ENCODE measurements at places on chromosomes 4 and X.

DNA sequence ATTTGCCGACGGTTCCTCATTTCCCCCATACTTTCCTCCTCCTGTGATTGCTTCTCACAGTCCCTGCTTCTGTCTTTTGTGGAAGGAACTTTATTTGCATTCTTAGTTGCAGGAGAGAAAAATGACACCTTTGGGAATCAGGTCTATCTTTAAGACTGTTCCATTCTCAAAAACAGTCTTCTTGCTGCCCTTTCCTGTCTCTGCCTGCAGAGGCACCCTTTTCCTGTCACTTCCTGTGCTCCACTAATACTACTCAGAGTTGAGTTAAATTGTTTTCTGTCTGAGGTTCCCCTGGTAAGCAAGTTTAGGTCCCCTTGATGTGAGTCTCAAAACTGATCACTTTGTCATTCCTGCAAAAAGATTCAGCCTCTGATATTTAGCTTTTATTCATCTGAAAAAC lies 208.8 kb upstream of the CLNK start:
- DNase-seq = no peak

DNA sequence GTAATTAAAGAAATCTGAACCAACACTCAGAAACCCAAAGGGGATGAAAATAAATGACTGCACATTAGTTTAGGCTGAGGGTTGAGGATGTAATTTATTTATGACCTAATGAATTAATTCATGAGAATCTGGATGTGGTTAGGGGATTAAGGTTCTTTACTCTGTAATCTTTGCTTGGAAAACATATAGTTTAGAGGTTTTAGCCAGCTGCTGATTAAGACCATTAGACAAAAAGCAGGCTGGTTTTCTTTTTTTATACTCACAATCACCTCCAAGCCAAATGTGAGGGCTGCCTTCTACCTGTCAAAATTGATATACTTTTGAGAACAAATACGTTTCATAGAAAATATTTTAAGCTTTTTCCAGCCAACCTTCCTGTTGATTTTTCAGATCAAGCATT lies 2705.8 kb downstream of the PCDH7 start:
- DNase-seq = no peak

GRCh38 chr4:32243926-32244325 lies 1523.8 kb downstream of the PCDH7 start:
- no peak for DNase-seq

DNA sequence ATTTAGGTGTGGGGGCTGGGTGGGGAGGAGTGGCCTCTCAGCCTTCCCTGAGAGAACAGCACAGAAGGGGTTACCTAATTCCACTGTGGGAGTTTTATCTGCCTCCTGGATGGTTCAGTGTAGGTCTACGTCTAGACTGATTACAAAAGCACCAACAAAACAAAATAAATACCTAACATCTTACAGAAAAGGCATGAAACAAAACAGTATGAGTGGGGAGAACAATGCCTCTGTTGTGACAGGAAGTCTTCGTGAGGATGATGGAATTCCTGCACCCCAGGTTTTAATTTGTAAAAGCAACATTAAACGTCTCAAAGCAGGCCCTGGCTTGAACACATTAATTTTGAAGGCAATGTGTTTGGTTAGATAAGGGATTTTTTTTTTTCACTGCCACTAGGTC lies 112.1 kb upstream of the GPC4 start:
- no peak for DNase-seq

DNA sequence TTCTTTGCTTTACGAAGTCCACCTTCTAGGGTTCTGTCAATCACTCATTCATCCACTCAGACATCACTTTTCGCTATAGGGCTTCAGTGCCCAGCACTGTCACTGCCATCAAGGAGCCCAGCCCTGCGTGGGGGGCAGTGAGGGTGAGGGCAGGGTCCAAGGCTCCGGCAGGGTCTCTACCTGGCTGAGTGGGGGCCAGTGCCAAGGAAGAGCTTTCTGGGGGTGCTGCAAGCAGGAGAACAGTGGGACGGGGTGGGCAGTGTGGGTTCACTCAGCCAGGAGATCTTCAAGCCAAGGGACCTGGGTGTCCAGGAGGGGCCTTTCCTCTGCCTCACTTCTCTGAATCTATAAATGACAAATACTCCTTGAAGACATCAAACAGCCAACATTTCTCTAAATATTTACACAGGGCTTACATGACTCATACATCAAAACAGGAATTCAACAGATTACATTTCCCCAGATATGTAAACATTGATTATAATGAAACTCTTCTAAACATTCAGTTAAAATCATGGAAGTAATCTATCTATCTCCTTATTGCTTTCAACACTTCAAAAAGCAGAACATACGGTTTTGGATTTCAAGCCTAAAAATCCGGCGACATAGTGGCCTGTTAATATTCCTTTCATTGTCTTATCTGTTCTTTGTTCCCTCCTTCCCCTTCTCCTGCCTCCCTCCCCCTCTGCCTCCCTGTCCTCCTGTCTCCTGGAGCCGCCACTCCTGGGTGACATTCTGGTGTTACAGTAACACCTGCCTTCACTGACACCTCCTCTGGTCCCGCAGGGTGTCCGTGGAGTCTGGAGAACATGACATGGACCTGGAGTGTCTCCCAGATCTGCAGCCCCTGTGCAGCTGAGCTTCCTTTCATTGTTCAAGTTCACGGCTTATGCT lies 94.4 kb upstream of the ADRA2C start:
- DNase-seq = no peak

DNA sequence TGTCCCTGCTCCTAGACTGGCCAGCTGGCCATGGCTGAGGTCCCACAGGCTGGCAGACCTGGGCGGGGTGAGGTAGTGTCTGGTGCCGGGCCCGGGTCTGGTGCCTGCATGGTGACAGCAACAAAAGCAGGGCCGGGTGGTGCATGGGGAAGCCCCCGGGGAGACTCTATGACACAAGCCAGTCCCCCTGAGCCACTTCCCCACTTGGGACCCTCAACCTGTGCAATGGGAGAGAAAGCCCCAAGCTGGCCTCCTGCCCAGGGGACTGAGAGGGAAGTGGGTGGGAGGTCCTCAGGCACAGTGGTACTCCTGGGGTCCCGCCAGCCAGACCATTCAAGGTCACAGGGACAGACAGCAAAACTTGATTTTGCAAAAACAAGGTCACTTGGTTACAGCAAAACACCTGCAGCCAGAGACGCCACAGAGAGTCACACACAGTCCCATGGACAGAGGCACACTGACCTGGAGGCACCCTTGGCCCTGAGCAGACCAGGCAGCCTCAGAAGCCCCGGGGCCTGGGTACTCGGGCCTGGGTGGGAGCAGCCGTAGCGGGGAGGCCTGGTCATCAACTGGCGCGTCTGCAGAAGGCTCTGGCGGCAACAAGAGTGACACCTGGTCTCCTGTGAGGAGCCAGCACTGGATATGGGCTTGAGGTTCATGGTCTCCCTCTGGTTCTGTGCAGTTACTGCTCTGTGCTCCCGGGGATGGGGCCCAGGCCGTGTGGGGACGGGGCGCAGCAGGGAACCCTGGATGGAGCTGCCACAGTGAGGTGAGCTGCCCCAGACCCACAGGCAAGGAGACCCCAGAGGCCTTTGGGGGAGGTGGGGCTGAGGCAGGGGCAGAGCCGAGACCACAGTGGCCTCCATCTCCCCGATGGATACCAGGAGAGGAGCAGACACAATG lies 60.6 kb downstream of the HTRA3 start:
- DNase-seq = no peak

- no peak for DNase-seq
Measured at GRCh38 chr4:12973522-12973921, 510.6 kb downstream of the RAB28 start.

Measured in stimulated activated CD4-positive, alpha-beta T cell treated with anti-CD3 and anti-CD28 coated beads, Interleukin-12 subunit alpha, Interleukin-12 subunit beta, amount 100 ng/mL, for 48 hours (primary cell).